Effector CD8-positive, alpha-beta T cell (primary cell): ENCODE measurements at places on chromosomes 2 and 18.

DNA sequence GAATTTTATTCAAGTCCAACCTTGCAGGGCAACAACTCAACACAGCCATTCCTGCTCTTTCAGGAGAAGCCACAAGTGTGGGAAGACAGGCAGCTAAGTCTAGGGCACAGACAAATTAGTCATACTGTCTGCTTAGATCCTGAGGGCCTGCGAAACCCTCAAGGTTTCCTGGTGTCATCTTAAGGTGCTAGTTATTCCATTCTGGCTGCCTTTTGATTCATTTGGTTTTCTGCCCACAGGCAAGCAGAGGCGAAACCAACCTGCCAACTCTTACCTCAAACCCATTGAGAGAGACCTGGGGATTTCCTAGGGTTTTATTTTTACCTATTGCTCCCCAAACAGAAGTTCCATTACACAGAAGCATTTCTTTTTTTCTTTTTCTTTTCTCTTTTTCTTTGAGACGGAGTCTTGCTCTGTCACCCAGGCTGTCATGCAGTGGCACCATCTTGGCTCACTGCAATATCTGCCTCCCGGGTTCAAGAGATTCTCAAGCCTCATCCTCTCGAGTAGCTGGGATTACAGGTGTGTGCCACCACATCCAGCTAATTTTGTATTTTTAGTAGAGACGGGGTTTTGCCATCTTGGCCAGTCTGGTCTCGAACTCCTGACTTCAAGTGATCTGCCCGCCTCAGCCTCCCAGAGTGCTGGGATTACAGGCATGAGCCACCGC is 23.7 kb upstream of the SCYGR1 start:
- DNase-seq = no peak

DNA sequence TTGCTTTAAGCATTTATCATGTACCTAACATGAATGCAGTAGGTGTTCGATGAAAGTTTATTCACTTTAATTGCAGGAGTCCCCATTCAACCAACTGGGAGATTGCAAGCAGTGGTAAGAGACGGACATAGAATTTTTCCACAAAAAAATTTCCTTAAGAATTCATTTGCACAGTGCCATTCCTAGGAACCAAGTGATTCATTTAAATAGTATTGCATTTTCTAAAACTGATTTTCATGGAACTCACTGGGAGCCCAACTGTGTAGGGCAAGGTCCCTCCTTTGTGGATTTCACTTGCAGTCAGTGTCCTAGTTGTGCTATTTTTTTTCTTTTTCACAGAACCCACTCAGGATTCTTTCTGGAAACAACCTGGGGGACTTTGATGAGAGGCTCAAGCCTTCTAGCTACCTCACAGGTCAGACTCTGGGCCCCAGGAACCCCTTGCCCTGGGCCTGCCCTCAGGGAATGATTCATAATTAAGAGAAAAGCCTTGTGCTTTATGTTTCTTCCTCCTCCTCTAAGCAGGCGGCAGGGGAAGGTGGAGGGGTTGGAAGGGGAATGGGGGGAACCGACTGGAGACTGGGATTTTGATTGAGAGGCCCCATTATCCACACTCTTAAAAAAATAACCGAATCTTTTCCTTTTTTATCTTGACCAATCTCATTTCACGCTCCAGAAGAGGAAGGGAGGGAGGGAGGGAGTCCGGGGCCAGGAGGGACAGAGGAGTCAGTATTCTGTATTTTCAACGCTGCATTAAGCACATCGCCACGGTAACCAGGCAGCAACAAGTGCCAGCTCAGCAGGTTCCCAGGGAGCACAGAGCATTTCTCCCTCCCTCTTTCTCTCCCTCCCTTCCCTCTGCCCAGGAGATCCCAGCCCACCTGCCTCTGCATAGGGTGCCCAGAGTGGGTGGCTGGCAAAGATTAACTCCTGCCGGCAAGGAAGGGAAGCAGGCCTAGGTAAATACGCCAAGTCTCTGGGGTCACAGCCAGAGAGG is 51.8 kb downstream of the PSD4 start:
- no peak for DNase-seq

DNA sequence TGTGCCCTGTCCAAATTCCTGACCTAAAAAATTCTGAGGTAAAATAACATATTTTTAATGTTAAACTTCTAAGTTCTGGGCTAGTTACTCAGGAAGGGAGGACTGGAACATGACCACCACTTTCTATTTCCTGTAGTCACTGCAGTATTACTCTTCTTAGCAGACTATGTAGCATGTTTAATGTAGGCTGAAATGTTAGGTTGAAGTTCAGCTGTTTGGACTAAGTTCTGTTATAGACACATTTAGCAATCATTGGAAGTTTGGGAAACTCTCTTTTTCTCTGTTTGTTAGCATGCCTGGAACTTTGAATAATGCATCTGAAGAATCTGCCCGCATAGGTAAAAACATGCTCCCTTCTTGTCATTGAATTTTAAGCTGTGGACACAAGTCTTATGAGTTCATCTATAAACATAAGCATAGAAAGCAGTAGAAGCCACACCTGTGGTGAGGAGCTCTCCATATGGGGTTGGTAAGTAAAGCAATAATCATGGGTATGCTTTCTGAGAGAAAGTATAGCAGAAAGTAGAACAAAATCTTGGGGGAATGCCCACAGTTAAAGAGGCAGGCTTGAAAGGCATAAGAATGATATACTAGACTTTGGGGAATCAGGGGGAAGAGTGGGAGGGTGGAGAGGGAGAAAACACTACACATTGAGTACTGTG is 52.6 kb downstream of the IL1R2 start:
- no peak for DNase-seq

DNA sequence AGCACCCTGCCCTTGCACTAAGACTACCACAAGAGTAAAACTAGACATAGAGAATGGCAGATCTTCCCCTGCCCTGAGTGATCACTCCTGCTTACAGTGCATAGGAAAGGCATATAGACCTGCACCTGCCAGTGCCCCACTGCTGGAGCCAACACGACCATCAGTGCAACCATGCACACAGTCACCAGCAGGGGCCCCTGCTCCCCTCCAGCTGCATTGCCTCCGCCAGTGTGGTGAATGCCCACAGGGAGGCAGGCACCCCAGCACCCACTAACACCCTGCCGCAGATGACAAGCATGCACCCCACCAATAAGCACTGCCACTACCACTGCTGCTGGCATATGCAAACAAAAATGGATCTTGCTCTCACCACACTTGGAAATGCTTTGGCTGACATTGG is 478.8 kb downstream of the ADCYAP1 start:
- DNase-seq = no peak

DNA sequence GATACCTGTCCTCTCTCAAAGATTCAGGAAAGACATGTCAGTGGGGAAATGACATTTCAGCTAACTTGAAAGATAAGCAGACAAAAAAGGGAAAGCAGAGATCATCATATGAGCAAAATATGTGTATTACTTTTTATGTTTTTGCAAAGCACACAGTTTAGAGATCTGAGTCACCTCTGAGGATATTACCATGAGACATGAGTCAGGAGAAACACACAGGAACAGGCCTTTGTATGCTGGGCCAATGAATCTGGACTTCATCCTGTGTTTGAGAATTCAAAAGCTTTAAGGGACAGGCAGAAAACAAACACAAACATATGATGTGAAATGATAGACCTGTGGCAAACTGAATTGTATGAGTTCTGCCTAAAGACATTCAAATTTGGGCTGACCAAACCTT is 306.0 kb upstream of the EPC2 start:
- no peak for DNase-seq
